ENCODE measurements at places on chromosomes 13 and 19. TPM values are rescaled to one million over a fixed set of nuclear protein-coding genes. Genes with fewer than 3 reads are reported as not detected.
A peak's percentile ranks its signal among the peaks of the same experiment; 100 is the strongest.

- H3K36me3 ChIP-seq = no peaks in the 10 kb centered on the region
- DNase-seq = no peak
- H3K27ac ChIP-seq = no peak overlapping the region
- H3K27me3 ChIP-seq = no peaks in the 10 kb centered on the region
- no peak overlapping the region for H3K4me3 ChIP-seq
Measured at GRCh38 chr13:80116107-80116506, 224.8 kb downstream of the SPRY2 start.

DNA sequence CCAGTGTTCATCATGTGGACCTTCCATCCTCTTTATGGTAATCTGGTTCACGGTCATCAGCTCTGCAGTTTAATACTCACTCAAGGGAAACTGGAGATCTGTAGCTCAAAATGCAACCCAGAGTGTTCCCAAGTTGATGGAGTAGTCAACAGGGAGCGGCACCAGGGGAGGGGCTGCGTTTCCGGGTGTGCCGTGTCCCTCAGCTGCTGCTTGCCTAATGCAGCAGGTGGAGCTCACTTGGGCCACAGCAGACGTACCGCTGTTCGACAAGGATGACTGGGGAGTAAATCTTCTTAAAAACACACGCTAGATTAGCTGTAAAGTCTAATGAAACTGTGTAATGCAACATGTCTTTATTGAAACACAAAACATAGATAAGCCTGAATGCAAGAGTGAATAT is 81.1 kb downstream of the TNFSF13B start:
- H3K27me3 ChIP-seq = no peaks in the 10 kb centered on the region
- no peak overlapping the region for H3K27ac ChIP-seq
- no peaks in the 10 kb centered on the region for H3K36me3 ChIP-seq

DNA sequence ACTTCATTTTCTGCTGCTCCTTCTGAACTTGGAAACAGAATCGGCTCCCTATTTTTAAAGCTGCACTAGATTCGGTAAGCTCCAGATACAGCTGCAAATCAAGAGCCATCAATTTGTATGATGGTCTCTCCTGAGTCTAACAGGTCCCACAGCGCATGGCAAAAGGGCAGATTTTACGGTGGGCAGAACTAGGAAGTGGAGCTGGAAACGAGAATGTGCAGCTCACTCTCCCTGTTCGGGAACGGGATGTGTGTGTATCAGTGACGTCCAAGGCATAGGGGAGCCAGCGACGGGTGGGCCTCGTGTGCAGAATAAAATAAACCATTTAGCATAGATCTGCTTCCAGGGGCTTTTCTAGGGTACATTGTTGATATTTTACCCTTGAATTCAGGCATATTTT is 74.2 kb downstream of the COL4A1 start:
- H3K4me3 ChIP-seq = no peak overlapping the region
- H3K36me3 ChIP-seq = no peaks in the 10 kb centered on the region
- no peaks in the 10 kb centered on the region for H3K4me1 ChIP-seq
- no peak for DNase-seq

GRCh38 chr13:24185591-24186232 is 25.2 kb downstream of the SPATA13 start:
- no peaks in the 10 kb centered on the region for H3K36me3 ChIP-seq
- no peak overlapping the region for H3K4me3 ChIP-seq
- no peaks in the 10 kb centered on the region for H3K27me3 ChIP-seq
- no peak for DNase-seq

- H3K4me3 ChIP-seq = no peak overlapping the region
- no peaks in the 10 kb centered on the region for H3K27me3 ChIP-seq
- no peak overlapping the region for H3K27ac ChIP-seq
- H3K36me3 ChIP-seq = no peaks in the 10 kb centered on the region
- no peaks in the 10 kb centered on the region for H3K4me1 ChIP-seq
Measured at GRCh38 chr19:51480590-51480989, 2.3 kb downstream of the CEACAM18 start.

DNA sequence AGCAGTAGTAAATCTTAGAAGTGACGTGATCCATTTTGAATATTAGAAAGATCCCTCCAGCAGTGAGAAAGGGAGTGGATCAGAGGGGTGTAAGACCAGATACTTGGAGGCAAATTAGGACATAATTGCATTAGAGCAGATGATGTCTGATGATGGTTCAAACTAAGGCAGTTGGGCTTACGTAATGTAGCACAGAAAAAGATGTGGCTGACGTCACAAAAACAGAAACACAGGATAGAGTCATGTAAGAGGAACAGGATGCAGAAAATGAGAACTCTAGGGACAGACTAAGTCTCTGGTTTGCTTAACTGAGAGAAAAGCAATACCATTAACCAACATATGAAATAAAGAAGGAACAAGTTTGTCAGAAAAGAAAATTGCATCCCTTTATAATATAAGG is 392.5 kb upstream of the DACH1 start:
- no peak overlapping the region for H3K27ac ChIP-seq
- no peak overlapping the region for H3K4me3 ChIP-seq
- H3K36me3 ChIP-seq = no peaks in the 10 kb centered on the region
- no peaks in the 10 kb centered on the region for H3K27me3 ChIP-seq
- no peaks in the 10 kb centered on the region for H3K4me1 ChIP-seq
- no peak for DNase-seq

GRCh38 chr13:112246731-112247470 is 129.3 kb upstream of the SPACA7 start:
- no peaks in the 10 kb centered on the region for H3K27me3 ChIP-seq
- H3K36me3 ChIP-seq = no peaks in the 10 kb centered on the region
- H3K27ac ChIP-seq = no peak overlapping the region
- no peak overlapping the region for H3K4me3 ChIP-seq
- H3K4me1 ChIP-seq = no peaks in the 10 kb centered on the region

DNA sequence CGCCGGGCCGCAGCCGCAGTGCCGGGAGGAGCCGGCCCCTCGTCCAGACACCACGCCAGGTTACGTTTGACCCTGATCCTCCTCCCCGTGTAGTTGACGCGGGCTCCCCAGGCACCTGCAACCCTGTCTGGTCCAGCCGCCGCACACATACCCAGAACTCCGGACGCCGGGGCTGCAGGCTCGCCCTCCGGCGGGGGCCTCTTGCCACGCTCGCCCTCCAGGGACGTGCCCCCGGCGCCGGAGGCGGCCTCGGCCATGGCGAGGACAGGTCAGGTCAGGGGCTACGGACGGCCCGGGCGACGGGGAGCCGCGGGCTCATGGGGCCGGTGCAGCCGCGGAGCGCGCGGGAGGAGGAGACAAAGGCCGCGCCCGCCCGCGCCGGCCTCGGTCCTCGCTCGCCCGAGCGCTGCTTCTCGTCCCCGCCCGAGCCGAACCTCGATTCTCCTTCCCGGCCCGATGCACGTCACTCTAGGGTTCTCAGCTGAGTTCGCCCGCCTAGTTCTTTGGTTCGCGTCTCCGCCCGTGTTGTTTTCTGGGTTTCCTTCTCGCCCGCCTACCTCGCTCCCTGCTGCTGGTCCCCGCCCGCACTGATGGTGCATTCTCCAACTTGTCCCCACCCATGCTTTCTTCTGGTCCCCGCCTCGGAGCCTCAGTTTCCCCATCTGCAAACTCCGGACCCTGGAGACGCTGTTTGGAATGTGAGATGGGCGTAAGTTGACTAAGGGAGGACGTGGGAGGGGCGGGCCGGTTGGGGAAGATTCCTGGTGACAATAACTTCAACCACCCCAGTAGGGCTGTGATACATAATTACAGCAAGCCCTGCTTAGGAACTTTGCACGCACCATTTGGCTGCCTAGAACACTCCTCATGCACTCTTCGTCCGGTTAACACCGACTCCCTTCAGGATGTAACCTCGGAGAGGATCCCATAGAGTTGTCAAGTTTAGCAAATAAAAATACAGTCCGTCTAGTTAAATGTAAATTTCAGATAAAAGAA is at the start of gene ANO8:
ANO8 (minus strand) TSS at position 442 of the 996 bp plus-strand sequence; CDS start at position 257, 185 bp downstream.
- H3K36me3 ChIP-seq = no peaks in the 10 kb centered on the region
- DNase-seq = peak; percentile 91
- peaks cover 16% of the 10 kb centered on the region for H3K4me1 ChIP-seq
- H3K27ac ChIP-seq = peak within 1 kb of the TSS; percentile 50
- peak within 1 kb of the TSS; percentile 79 for H3K4me3 ChIP-seq
- no peaks in the 10 kb centered on the region for H3K27me3 ChIP-seq

GRCh38 chr13:74695021-74695800 is 561.0 kb upstream of the KLF12 start:
- no peaks in the 10 kb centered on the region for H3K4me1 ChIP-seq
- H3K27ac ChIP-seq = no peak overlapping the region
- no peak overlapping the region for H3K4me3 ChIP-seq
- no peaks in the 10 kb centered on the region for H3K36me3 ChIP-seq
- no peaks in the 10 kb centered on the region for H3K27me3 ChIP-seq

The PEAK3 gene
- total RNA-seq = not detected

The FCAR gene
- total RNA-seq = not detected

The KLK12 gene
- not detected for total RNA-seq

The ZNF714 gene
- total RNA-seq = 3.6 TPM

The ATP11A gene
- 50.0 TPM for total RNA-seq

The ZNF234 gene
- total RNA-seq = 7.2 TPM

All from pancreas (tissue), 10 donors.